Neural crest cell (in vitro differentiated cells): ENCODE measurements at places on chromosomes 3 and 15.

DNA sequence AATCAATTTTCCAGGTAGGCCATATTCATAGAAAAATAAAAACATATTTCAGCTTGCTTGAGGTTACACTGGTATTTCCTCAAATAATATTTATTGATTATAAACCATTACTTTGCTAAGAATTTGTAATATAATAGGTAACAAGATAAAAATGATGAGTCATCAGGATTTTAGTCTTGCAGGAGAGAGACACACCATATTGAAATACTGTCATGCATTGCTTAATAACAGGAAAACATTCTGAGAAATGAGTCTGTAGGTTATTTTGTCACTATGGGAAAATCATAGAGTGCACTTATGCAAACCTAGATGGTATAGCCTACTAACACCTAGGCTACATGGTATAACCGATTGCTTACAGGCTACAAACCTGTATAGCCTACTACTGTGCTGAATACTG, 990.5 kb downstream of the OTOL1 start:
- no peak for DNase-seq

DNA sequence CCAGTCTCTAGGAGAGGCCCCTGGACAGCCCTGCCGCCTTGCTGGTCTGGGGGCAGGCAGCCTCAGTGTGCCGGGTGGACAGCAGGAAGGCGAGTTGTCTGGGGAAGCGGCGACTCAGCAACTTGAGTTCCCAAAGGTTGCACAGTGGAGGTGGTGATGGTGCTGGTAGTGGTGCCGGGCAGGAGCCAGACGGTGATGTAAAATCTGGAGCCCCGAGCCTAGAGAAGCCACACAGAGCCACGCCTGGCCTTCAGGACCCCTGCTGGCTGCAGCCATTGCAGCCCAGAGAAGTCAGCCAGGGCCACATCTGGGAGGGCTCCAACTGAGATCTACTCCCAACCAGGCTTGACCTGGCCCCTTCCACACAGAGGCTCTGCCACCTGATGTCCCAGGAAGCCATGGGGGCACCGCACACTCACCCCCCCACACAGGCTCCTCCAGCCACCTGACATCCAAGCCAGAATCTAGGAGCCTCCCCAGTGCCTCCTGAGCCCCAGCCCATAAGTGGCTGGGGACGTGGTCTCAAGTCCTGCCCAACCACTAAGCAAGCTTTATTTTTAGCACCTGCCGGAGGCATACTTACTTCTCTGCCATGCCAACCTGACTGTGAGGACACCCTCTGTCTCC, 8.8 kb downstream of the C3orf22 start:
- no peak for DNase-seq

DNA sequence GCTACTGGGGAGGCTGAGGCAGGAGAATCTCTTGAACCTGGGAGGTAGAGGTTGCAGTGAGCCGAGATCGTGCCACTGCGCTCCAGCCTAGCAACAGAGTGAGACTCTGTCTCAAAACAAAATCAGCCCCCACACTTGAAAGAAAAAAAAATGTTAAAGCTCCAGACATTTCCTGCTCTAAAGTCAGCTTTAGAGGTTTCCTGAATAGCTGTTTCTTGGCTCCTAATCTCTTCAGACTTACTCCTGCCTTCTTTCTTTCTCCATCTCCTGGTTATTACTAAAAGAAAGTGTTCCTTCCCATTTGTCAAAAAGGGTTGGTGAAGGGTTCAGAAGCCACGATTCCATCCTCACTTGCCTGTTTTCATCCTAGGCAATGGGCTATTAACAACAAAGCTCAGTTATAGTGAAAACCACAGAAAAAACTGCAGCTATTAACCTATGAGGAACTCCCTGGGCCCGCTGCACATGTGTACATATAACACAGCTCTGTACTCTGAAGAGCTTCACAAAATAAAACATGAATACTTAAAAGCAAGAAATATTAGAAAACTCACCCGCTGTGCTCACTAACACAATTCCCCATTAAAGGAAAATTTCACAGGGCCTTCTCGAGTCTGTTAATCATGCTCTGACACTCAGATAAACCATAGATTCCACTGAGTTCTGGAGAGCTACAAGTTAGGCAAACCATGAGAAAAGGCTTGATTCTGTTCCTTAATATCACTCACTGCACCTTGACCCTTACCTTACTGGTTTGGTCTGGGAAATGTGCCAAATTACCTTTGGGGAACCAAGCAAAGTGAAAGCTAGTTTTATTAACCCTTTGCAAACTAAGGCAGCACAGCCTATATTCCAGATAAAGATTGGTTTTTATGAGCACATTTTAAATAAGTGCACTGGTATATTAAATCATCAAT, 89.9 kb upstream of the TSPAN3 start:
- no peak for DNase-seq

GRCh38 chr3:111741181-111741580, 117.9 kb upstream of the PHLDB2 start:
- no peak for DNase-seq

GRCh38 chr3:162015856-162016255, 519.2 kb downstream of the OTOL1 start:
- DNase-seq = no peak

DNA sequence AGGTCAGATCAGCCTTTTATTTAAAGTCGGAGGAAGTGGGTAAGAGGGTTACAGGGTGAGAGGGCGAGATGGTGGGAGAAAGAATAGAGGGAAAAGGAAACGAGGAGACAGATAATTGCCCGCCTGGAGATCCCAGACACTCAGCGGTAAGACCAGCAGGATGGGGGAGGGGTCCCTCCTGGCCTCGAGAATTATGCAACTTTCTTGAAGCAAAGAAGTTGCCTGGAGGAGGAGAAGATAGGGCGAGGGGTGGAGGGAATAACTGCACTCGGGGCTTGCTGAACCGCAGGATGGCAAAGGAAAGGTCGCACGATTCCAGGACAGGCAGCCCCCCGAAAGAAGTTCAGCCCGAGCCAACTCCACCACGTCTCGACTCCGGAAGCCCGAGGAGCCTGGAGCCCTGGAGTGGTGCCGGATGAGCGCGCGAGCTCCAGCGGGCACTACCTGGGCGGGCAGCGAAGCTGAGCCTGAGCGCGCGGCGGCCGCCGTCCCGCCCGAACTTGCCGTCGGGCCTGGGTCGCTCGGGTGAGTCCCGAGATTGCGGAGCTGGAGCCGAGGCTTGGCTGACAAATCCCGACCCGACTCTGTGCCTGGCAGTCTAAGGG, 402 bp downstream of the WWTR1 start:
- DNase-seq = peak; percentile 42
